ENCODE measurements at places on chromosomes 6 and 20.

- no peak for DNase-seq
Observed at GRCh38 chr6:72250664-72251063, 364.3 kb downstream of the RIMS1 start.

- DNase-seq = no peak
Observed at GRCh38 chr6:162627362-162627761, 100.2 kb downstream of the PRKN start.

- DNase-seq = peak; percentile 31
Observed at GRCh38 chr6:105135056-105135455, 44.8 kb downstream of the POPDC3 start.

DNA sequence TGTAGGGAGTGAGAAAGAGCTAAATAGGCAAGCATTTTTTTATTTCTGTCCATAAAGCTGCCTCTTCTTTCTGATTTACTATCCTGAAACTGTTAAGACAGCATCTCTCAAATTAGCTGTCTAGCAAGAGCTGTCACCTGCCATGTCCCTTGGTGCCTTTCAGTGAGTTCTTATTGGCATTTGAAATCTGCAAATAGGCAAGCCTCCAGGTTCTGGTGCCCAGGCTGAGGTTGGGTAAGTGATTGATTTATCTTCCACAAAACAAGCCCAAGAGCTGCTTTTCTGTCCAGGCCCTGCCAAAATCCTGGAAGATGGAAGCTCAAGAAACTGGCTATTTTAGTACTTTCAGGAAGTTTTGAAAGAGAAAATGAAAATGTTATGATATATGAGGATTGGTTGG, 22.4 kb downstream of the MANEA start:
- no peak for DNase-seq

- no peak for DNase-seq
Observed at GRCh38 chr6:42507901-42508300, 55.9 kb upstream of the UBR2 start.

DNA sequence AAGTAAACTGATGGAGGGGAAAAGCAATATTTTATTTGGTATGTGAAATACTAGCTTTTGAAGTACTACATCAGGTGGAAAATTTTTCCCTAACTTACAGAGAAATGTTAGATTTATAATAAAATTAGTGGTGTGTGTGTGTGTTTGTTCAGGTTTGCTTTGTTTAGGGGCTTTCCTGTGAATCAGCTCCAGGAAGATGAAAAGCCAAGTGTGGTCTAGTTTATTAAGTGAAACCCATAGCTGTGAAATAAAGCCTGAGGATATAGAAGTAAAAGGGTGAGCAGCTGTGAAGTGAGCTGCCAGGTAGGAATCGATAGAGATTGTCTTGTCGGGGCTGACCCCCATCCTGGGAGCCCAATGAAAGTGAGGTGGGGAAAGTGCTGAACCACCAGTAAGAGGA, 347.6 kb upstream of the IMPG1 start:
- DNase-seq = no peak

DNA sequence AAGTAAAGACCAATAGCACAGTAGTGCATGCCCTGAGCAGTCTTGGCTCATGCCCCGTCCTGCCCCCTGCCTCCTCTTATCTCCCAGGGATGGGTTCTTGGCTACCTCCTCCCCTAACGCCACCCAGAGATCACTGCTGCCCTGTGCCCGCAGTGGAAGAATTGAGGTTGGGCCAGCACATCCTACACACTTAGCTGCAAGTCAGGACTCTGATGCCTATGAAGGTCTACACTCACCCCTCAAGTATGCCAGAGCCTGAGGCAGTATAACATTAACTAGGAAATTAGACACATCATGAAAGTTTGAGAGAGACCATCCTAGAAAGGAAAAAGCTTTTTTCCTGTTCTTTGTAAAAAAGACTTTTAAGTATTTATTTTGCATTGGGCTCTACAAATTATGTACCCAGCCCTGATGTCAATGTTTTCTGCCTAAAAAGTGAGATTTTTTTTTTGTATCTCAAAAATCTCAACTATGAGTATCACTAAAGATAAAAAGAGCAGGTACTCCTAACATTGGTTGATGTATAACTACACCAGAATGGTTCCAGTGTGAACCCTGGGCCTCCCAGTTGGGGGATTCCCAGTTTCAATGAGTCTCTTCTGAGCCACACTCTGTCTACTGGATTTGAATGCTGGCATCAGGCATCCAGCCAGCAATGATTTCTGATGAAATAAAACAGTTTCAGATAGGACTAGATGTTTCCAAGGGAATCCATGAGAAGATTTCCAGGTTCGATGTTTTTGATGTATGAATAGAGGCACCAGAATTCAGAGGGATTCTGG, 115.4 kb downstream of the ISM1 start:
- no peak for DNase-seq

DNA sequence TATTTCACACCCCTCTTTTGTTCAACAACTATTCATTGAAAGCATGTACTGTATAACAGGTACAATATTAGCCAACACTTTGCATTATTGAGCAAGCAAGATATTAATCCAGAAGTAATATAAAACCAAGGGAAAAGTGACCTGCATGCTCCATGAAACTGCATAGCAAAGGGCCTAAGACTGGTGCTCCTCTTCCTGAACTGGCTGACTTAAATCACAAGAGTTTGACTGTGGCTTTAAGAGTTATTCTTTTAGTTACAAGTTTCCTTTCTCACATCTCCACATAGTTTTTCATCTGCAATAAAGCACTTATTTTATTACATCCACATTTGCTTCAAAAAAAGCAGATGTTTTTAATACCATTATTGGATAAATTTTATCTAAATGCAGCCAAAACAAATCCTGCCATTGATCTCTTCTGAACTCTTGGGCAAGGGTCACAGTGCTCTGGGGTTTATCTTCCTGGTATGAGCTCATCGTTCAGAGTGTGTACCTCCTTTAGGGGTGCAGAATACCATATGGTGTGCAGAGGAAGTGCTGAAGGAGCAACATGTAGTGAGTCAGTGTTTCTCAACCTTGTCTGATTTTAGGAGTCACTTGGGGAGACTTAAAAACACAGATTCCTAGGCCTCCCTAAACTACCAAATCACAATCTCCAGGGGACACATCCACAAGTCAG, 1225.9 kb upstream of the MAP3K7 start:
- no peak for DNase-seq

GRCh38 chr20:9323622-9324021, 190.8 kb upstream of the LAMP5 start:
- no peak for DNase-seq

- DNase-seq = no peak
Observed at GRCh38 chr20:8156235-8157079, 24.4 kb downstream of the PLCB1 start.

DNA sequence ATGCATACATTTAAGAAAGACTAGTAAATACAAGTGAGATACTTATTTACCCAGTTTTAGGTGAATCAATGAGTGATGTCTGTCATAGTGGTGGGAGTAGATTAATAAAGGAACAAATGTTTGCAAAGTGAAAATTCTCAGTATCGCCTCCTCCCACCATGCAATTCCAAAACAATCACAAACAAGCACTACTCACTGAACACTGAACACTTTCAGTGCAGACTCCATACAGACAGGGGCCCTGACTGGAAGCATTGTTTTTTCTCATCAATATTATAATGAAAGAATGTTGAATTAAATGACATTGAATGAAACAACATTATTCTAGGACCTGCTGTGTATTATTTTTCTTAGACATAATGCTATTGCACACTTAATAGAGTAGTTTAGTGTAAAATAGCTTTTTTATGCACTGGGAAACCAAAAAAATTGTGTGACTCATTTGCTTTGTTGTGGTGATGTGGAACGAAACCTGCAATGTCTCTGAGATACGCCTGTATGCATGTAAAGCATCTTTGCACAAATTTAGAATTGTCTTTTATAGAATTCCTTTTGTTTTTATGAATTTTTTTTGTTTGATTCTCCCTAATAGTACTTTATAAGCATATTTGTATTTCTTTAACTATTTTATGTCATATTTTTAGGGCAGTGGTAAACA, 317.5 kb downstream of the UTRN start:
- DNase-seq = no peak

DNA sequence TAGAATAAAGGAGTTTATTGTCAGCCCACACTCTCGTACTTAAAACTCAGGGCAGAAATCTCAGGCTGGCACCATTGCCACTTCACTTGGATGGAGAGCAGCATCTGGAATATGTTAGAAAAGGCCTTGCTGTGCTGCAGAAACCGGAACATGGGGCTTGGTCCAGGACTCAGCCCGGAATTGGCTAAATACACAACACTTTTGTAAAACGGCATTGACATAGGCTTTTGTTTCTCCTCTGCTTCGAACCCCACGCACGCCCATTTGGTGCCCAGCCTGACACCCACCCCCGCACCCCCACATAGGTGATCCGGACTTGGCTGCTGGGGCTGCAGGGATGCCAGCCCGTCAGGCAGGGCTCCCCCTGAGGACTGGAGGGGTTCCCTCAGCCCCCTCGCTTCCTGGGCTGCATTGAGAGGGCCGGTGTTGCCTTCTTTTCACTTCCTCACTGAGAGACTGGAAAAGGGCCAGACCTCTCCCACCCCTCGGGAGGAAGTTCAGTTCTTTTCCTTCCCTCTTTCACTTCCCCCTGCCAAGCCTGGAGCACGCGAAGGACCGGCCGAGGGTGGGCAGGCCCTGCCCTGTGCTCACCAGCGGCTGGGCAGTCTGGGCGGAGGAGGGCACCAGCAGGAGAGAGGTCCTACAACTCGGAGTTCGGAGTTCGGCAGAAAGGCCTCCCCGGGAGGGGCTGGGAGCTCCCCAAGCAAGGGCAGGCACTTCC, 17.9 kb upstream of the CST3 start:
- DNase-seq = peak; percentile 81

DNA sequence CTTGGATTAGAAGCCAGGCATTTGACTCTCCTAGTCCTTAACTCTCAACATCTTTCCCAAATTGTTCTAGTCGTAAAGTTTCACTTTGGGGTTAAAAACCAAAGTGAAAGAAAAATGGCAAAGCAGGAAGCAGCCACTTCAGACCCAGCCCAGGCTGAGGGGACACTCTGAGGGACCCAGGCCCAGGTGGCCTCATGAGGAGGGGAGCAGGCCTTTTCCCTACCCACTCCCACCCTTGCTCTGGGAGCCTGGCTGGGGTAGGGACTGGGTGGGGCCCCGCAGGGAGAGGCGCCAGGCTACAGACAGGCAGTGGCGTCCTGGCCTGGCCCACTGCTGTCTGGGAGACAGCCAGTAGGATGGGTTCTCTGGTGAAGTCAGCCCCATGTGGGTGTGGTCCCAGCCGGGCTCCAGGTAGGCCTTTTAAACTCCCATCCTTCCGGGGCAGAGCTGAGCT, 68.7 kb upstream of the MYL9 start:
- DNase-seq = no peak

GRCh38 chr20:45963059-45964005, 8.7 kb downstream of the ZNF335 start:
- peak; percentile 38 for DNase-seq

DNA sequence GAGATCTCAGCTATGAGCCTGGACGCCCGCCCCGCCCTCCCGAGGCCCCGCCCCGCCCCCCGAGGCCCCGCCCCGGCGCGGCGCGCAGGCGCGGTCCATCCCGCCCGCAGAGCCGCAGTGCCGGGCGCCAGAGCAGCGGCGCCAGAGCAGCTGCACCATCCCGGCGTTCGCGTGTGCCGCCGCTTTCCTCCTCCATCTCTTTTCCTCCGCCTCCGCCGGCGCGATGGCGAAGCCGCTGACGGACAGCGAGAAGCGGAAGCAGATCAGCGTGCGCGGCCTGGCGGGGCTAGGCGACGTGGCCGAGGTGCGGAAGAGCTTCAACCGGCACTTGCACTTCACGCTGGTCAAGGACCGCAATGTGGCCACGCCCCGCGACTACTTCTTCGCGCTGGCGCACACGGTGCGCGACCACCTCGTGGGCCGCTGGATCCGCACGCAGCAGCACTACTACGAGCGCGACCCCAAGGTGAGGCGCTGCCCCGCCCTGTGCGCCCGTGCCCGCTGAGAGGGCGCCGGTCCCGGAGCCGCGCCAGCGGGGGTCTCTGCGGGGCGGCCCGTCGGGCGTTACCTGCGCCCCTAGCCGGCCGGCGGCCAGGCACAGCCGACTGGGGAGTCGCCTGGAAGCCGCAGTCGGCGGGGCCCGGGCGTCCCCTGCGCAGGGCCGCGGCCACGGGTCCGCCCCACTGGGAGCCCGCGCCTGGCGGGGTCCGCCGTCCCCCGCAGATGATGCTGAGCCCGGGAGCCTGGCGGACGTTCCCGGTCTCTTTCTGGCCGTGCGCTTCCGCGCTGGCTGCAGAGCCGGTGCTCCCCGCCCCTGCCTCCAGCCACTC, at the start of gene PYGB:
Gene PYGB (plus strand): TSS at position 130 of the 830 bp plus-strand sequence. CDS start 94 bp downstream, at position 224.
- peak; percentile 83 for DNase-seq

GRCh38 chr6:28068067-28068466, 12.3 kb upstream of the ZNF165 start:
- DNase-seq = no peak

GRCh38 chr6:25022140-25022553, 86.4 kb upstream of the RIPOR2 start:
- no peak for DNase-seq

DNA sequence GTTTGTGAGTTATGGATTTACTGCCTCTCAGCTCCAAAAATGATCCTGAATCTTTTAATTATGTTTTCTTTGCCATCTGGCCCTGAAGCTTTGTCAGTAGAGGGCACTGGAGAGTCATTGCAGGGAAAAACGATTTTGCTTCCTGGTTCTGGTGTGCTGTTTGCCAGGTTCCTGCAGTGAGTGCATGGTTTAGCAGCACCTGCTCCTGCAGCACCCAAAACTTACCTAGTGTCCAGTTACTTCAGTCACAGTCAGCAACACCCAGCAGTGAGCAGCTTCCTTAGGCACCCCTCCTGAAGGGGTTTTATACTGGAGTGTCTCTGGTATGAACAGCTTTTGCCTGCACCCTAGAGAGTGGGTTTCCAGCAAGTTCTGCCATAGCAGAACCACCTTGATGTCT, 6.0 kb upstream of the TRIM26 start:
- DNase-seq = no peak

- no peak for DNase-seq
Observed at GRCh38 chr6:43867246-43867645, 97.2 kb downstream of the VEGFA start.

DNA sequence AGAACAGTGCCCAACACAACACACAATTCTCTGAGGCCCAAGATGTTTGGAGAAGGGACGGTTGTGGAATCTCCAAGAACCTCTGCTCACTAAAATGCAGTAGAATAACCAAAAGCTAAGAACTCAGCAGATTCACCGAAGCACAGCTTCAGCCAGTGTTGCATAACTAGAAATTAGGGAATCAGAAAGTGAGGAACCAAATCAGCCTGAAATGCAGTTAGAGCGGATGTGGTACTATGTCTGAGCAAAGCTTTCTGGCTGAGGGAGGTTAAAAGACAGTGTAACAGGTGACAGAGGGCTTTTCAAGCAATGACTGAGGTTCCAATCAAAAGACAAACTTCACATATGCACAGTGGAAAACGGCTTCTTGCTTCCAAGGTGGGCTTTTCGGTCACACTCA, 197.9 kb upstream of the KCNK16 start:
- no peak for DNase-seq

- no peak for DNase-seq
Observed at GRCh38 chr20:4560667-4561066, 161.0 kb upstream of the PRND start.

- DNase-seq = no peak
Observed at GRCh38 chr6:134491477-134491876, 173.6 kb upstream of the SGK1 start.

Data from heart left ventricle (tissue), 16 donors.